Diencephalon (tissue), 1 donor: ENCODE measurements at places on chromosomes 4 and X. TPM values are rescaled to one million over a fixed set of nuclear protein-coding genes. Genes with fewer than 3 reads are reported as not detected.

PCDH18 gene
- total RNA-seq = 34.4 TPM

SHISA3 gene
- 2.1 TPM for total RNA-seq

TMEM35A gene
- 125 TPM for total RNA-seq

CT45A2 gene
- total RNA-seq = not detected

TNMD gene
- 0.23 TPM for total RNA-seq

SPANXB1 gene
- not detected for total RNA-seq

LUZP4 gene
- total RNA-seq = not detected

NPFFR2 gene
- 1.6 TPM for total RNA-seq

RUFY3 gene
- total RNA-seq = 564 TPM

PNMA6F gene
- total RNA-seq = 6.9 TPM

NR3C2 gene
- total RNA-seq = 9.0 TPM

NIPAL1 gene
- total RNA-seq = 3.0 TPM

ARMCX6 gene
- total RNA-seq = 22.4 TPM

RNF128 gene
- total RNA-seq = 7.2 TPM

ARR3 gene
- not detected for total RNA-seq

ADH6 gene
- not detected for total RNA-seq

SSX2 gene
- not detected for total RNA-seq

USP51 gene
- total RNA-seq = 8.1 TPM

PCDH19 gene
- 45.2 TPM for total RNA-seq

SPACA5 gene
- not detected for total RNA-seq

SMPX gene
- not detected for total RNA-seq

GAGE12C gene
- not detected for total RNA-seq

GPR101 gene
- 2.1 TPM for total RNA-seq

MAGEA4 gene
- total RNA-seq = not detected

RASSF6 gene
- total RNA-seq = 0.23 TPM

ZNF732 gene
- 0.69 TPM for total RNA-seq

C1QTNF7 gene
- total RNA-seq = 0.69 TPM

BANK1 gene
- total RNA-seq = 0.23 TPM

CXCL3 gene
- 1.2 TPM for total RNA-seq

ABCG2 gene
- total RNA-seq = 24.7 TPM

PGK1 gene
- total RNA-seq = 125 TPM

GPM6B gene
- 455 TPM for total RNA-seq

MAGEA2B gene
- not detected for total RNA-seq

SPOCK3 gene
- 84.4 TPM for total RNA-seq

FAM47A gene
- total RNA-seq = not detected

ITGB1BP2 gene
- 2.5 TPM for total RNA-seq

HELT gene
- total RNA-seq = 1.6 TPM

GAB3 gene
- 1.4 TPM for total RNA-seq

INPP4B gene
- total RNA-seq = 35.1 TPM

BEND2 gene
- total RNA-seq = not detected

ARL9 gene
- 2.1 TPM for total RNA-seq

GYG2 gene
- total RNA-seq = 17.8 TPM

STPG2 gene
- total RNA-seq = 6.2 TPM

RAB39B gene
- total RNA-seq = 34.1 TPM

FRG1 gene
- total RNA-seq = 36.9 TPM

RAP2C gene
- total RNA-seq = 19.6 TPM

EDA2R gene
- 1.2 TPM for total RNA-seq

SMR3B gene
- total RNA-seq = not detected

IGSF1 gene
- total RNA-seq = 13.6 TPM

PSAPL1 gene
- total RNA-seq = not detected

LANCL3 gene
- total RNA-seq = 7.8 TPM

LETM1 gene
- 73.1 TPM for total RNA-seq

ATP6AP2 gene
- total RNA-seq = 162 TPM

SLC10A6 gene
- total RNA-seq = 0.23 TPM

ZNF718 gene
- 29.5 TPM for total RNA-seq

RBMXL3 gene
- total RNA-seq = not detected

RHOXF2 gene
- total RNA-seq = not detected
